ENCODE measurements at places on chromosomes 12 and 14.

GRCh38 chr12:75759842-75760572, 248.6 kb upstream of the KRR1 start:
- DNase-seq = no peak

- DNase-seq = no peak
Measured at GRCh38 chr12:126493366-126494108, 1428.3 kb downstream of the AACS start.

DNA sequence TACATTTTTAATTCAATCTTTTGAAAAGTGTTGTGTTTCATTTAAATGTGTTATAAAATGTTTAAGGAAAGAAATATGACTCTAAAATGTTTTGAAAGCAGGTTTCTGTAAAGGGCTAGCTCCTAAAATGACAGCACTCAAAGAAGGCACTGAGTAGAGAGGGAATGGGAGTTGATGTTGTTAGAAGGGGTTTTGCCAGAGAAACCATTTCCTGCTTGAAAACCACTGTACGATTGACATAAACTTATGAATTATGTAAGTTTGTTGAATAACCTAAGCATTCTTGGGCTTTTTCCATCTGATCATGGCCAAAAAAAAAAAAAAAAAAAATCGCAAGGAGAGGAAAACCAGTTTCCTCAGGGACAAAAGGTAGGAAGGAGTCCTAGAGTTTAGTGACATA, 234.0 kb downstream of the EGLN3 start:
- no peak for DNase-seq

- DNase-seq = no peak
Measured at GRCh38 chr12:109759595-109759994, 46.0 kb downstream of the FAM222A start.

- no peak for DNase-seq
Measured at GRCh38 chr12:63821781-63822251, 22.7 kb upstream of the SRGAP1 start.

DNA sequence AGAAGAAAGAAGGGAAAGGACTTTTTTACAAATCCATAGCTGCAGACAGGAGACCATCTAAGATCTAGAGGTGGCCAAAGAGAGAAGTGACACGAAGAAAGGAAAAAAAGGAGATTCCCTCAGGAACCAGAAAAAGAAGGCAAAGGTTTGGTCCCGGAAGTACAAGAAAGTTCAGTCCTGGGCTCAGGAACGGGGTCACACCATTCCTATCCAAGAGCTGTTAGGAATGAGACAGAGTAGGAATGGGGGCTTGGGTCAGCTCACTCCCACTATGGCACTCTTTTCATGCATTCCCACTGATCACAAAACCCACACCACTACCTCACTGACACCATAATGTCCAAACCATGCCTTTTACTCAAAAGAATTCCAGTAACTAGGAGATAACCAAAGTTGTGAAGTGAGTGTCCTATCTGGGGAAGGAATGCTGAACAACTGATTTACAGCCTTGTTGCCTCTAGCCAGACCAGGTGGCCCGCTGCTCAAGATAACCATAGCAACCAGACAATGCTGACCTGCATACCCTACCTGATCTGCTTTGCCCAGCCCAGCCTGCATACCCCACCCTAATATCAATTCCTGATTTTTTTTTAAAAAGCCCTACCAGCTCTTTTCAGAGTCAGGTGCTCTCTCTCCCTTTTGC, 8.4 kb downstream of the PPP2R3C start:
- no peak for DNase-seq

DNA sequence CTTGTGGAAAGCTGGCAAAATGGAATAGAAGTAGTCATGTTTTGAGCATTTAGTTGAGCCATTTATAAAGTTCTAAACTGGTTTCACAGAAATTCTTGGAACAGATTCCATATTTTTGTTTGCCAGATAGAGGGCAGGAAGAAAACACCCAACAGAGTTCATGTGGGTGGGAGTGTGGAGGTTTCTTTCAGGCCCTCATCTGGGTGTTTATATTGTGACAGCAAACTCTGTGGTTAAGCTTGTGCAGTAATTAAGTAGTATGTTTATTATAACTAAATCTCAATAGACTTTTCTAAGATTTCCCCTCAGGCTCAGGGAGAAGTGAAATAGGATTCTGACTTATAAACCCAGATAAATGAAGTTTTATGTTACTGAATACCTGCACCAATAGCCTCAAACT, 57.4 kb downstream of the SPPL3 start:
- no peak for DNase-seq

DNA sequence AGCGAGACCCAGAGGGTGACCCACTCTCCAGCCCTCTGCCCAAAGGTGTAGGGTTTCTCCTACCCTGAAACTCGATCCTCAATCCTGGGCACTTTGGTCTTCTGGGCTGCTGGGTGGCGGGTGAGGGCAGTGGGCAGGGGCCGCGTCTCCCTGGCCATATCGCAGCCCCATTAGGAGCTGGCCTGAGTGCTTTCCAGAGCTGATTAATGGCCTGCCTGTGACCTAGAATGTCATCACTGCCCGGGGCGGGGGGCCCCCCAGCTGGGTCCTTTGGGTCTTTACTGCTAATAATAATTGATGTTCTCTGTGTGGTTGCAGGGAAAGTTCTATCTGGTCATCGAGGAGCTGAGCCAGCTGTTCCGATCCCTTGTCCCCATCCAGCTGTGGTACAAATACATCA, 47.8 kb downstream of the HRK start:
- DNase-seq = no peak

DNA sequence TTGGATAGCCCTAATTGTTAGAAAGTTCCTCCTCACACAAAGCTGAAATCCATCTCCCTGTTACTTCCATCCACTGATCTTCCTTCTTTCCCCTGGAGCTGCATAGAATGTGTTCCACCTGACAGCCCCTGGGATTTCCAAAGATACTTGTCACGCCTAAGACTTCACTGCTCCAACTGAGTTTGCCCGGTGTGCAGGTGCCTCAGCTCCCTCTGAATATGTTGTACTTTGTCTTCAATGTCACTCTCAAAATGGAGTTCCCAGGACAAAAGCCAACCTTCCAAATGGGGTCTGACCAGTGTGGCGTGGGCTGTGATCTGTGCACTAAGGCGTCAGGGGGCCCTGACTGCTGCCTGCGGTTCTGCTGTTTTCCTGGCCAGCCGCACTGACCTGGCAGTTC, 42.8 kb downstream of the CACNA2D4 start:
- no peak for DNase-seq

GRCh38 chr14:35254736-35255135, 37.4 kb upstream of the PSMA6 start:
- DNase-seq = no peak

GRCh38 chr12:84277986-84278385, 634.6 kb downstream of the SLC6A15 start:
- no peak for DNase-seq

- DNase-seq = no peak
Measured at GRCh38 chr14:87892763-87893162, 100.2 kb downstream of the GALC start.

DNA sequence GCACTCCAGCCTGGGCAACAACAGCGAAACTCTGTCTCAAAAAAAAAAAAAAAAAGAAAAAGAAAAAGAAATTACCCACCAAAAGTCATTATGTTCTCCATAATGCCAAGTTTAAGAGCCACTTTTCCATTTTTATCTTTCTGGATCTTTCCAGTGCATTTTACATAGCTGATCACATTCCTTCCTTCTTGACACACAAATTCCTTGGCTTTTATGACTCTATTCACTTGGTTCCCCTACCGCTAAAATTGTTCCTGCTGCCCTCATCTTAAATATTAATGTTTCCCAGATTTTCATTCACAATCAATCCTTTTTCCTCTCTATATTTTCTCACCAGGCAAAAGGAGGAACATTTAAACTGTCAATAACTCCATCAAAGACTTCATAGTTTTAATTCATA, 20.2 kb downstream of the KLHL28 start:
- no peak for DNase-seq

All from activated CD4-positive, alpha-beta T cell treated with anti-CD3 and anti-CD28 coated beads for 24 hours (primary cell).